ENCODE measurements at places on chromosomes 1 and 21.
A peak's percentile ranks its signal among the peaks of the same experiment; 100 is the strongest.

DNA sequence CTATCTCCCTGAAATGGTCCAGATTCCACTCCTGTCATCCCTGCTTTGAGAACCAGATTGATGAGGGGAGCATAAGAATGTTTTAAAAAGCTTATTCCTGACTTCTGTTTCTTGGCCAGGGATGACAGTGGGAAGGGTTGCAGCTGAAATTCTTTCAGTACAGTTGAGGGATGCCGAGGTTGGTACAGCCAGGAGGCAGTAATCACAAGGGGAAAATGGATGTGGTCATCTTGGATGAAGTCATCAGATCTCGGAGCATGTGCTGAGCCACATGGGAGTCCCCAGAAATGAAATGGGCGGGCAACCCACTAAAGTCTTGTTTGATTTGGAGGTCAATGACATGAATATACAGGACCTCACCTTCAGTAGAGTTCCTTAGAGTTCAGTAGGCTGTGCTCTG lies 18.7 kb upstream of the PLA2G2E start:
- DNase-seq = no peak

DNA sequence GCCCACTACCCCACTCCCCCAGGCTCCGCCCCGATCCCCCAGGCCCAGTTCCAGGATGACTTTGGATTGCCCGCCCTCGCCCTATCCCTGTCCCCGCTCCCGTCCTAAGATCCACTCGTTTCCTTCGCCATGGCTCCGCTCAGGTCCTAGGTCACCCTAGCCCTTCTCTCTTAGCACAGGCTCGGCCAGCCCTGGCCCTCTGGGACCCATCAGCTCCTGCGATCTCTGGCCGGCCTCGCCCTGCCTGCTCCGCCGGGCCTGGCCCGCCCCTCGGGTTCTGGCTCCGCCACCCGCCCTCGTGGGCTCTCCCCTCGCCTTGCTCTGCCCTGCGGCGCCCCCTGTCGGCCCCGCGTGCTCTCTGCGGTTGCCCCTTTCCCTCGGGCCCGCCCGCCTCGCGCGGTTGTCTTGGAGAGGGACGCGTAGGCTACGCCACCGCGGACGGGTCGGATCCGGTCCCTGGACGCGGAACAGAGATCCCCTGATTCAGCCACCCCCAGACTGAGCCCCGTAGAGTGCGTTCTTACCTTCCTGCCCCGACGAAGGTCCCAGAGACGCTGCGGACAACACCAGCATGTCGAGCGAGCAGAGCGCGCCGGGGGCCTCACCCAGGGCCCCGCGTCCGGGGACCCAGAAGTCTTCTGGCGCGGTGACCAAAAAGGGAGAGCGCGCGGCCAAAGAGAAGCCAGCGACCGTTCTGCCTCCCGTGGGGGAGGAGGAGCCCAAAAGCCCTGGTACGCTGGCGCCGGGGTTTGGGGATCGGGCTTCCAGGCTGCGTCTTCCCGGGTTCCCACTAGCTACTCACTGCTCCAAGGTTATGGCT lies at the start of gene LRRC71:
Gene LRRC71, plus strand, starts transcription at position 400 of the 820 bp plus-strand sequence. Its CDS starts 172 bp downstream, at position 572.
- DNase-seq = peak; percentile 58

DNA sequence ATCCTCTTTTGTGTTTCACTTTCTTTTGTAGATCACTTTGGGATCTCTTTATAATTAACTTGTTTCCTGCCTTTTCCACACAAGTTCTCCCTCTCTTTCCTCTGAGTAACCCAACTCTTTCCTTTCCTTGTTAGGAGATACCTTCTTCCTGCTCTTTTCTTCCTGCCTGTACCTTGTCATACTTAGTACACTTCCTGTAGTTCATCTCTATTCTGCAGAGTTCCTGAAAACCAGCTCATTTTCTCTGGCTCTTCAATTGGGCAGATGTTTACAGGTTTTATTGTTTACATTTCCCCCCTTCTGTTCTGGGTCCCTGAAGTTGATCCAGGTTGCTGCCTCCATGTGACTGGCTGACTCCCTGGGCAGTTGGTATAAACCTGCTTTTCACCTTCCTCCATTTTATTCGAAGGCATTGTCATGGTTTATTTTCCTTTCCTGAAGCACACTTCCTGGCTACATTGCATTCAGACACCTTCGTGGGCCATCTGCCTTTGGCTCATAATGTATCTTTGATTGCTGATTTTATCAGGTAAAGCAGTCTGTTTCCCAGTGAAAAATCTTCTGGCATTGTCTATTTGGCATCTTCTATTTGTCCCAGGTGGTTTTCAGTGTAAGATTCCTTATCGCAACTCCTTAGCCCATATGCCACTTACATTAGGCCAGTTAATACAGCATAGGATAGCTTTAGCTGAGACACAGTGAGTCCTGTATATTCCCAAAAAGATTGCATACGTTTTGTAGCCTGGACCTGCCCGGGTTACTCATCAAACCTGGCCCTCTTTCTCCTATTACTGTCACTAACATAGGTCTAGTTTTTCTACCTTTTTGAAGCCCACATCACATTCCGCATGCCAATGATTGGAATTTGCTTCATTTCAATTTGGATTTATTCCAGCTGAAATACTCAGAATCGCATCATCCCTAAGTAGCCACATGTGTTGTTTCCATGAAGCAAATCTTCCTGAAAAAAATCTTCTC lies 15.4 kb downstream of the CTH start:
- DNase-seq = no peak

DNA sequence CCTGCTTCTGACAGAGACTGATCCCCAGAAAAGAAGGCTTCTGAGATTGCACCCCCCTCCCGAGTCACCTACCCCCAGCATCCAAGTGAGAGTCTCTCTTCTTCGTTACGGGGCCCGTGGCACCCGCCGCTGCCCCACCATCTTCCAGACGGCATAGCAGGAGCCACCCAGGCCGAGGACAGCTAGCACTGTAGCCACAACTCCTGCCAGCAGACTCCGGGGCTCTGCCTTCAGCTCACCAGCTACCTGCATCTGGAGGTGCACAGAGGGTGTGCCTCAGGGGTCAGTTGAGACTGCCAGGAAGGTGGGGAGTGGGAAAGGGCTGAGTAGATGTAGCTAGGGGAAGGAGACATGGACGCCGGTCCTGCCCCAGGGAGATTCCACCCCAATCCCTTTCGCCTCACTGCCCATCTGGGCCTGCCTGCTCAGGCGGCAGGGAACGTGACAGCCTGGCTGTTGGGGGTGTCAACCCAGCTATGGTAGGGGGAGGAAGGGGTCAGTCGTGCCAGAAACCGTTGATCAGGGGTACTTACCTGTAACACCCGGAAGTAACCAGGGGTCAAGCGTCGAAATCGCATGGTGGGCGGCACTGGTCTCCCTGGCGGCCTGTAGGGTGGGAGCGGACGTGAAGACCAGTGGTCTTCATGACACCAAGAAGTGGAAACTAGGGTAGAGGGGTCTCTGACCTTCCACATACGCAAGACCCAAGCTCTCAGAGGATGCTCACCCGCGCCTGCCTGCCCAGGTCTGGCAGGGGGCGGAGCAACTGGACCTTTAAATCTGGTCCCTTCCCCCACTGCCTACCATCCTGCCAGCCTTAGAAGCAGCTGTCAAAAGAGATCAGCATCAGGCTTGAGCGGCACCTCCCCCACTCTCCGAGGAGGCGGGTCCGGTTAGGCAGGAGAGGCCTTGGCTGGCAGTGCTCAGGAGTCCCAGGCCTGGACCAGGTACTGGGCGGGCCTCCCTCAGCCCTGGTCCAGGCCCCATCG lies at the start of gene ZNF593OS:
Gene ZNF593OS, minus strand, starts transcription at position 749 of the 989 bp plus-strand sequence. Its CDS starts 171 bp downstream, at position 578.
- no peak for DNase-seq

- no peak for DNase-seq
Measured at GRCh38 chr1:208154040-208154439, 90.1 kb downstream of the PLXNA2 start.

DNA sequence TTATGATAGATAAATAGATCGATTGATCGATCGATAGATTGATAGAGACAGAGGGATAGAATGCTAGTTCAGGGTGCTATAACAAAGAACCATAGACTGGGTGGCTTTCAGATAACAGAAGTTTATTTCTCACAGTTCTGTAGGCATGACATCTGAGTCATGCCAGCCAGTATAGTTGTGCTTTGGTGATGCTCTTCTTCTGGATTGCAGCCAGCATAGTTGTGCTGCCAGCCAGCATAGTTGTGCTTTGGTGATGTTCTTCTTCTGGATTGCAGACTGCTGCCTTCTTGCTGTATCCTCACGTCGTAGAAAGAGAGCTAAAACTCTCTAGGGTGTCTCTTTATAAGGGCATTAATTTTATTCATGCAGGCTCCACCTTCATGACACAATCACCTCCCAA lies 860.8 kb downstream of the BRINP3 start:
- DNase-seq = no peak

- no peak for DNase-seq
Measured at GRCh38 chr21:46666941-46667740, 31.7 kb downstream of the PRMT2 start.

- DNase-seq = no peak
Measured at GRCh38 chr1:94286864-94287437, 49.6 kb upstream of the ARHGAP29 start.

DNA sequence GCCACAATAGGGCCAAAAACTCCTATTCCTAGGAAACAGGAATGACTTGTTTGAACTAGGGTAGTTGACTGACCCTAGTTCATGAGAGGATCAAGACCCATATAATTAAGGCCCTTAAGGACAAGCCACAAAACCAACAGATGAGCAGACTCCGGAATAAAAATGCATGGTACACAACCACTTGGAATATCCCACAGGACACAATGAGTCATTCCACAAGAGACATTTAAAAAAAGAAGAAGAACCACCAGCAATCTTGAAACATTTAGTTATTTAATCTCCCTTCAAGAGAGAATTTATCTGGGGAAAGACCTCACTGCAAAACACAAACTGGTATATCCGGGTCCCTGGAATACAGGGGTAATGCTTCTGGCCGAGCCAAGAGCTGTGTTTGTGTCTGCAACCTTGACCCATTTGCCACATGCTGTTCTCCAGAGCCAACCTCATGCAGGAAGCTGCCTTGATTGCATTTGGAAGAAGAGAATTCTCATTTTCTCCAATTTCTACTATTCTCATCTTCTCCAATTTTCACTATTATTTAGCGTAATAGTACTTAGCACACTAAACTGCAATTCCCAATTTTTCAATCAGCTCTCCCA lies 135.5 kb downstream of the TGFBR3 start:
- DNase-seq = no peak
